GM13976 (cell line): ENCODE measurements at places on chromosomes 13 and 19.
A peak's percentile ranks its signal among the peaks of the same experiment; 100 is the strongest.

- no peak for DNase-seq
Measured at GRCh38 chr13:22793598-22794134, 387.1 kb upstream of the SGCG start.

DNA sequence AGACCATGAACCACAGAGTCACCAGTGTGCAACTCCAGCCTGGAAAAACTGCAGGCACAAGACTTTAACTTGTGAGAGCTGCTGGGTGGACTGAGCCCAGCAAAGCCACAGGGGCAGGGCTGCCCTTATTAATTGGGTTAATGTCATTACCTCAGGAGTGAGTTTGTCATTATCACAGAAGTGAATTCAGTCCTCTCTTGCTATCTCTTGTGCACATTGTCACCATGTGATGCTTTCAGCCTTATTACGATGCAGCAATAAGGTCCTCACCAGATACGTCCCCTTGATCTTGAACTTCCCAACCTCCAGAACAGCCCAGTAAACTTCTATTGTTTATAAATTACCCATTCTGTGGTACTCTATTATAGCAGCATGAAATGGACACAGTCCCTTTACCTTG, 158.1 kb downstream of the LHFPL6 start:
- no peak for DNase-seq

- no peak for DNase-seq
Measured at GRCh38 chr13:98496966-98497365, 79.9 kb downstream of the STK24 start.

DNA sequence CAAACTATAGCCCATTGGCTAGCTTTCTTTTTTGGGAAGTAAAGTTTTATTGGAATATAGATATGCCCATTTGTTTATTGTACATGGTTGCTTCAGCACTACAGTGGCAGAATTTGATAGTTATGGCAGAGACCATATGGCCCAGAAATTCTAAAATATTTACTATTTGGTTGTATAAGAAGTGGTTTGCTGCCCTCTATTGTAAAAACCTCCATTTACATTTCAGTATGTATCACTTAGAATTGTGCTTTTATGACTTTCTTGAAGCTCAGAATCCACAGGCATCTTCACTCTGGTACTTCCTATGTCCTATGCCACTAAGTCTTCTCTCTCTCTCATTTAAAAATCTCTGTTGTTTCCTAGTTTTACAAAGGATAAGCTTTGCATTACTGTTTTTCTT, 37.7 kb downstream of the DLEU7 start:
- DNase-seq = no peak

GRCh38 chr19:19169236-19170052, 619 bp downstream of the MEF2B start:
- DNase-seq = no peak

GRCh38 chr13:76769271-76769791, 116.9 kb downstream of the KCTD12 start:
- no peak for DNase-seq

DNA sequence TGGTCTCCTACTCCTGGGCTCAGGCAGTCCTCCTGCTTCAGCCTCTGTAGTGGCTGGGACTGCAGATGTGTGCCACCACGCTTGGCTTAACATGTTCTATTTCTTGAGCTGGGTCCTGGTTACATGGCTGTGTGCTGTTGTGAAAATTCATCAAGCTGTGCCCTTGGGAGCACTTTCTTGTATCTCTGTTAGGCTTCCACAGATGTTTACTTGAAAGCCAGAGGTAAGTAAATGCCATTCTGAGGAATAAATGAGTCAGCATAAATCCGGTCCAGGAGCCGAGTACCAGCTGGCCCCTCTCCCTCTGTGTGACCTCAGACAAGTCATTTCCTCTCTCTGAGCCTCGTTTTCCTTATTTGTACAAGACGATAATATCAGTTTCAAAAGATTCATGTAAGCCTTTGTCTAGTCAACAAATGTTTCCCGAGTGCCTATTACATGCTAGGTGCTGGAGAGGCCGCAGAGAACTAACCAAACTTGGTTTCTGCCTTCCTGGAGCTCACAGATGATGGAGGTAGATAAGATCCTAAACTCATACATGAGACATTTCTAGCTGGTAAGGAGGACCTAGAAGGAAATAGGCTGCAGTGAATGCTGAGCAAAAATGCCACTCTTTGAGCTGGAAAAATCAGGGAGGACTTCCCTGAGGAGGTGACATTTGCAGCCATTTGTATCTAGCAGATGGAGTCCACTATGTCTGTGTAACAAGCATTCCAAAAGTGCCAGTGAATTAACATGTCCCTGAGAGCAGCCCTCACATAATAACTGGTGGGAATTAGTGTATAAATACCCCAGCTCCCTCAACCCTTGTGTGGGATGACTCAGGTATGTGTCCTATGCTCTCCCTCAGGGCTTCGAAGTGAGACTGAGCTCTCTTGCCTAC, 2.7 kb upstream of the RASAL3 start:
- peak; percentile 59 for DNase-seq

- DNase-seq = no peak
Measured at GRCh38 chr13:22009500-22009899, 338.6 kb downstream of the FGF9 start.

GRCh38 chr19:34490141-34490766, 8.7 kb downstream of the WTIP start:
- DNase-seq = no peak

DNA sequence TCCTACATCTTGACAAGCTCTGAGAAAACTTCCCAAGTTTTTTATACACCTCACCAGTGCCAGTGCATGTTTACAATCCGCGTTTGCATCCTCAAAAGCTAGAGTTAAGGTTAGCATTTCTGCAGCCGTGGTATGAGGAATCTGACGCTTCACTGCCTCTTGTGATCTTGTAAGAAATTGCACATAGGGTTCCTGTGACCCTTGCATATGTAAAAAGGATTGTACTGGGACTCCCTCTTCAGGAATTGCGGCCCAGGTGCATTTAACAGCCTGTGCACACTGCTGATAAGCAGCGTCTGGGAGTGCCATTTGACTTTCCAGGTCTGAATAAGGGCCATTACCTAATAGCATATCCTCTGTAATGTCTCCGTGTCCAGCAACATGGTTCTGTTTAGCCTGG, 15.3 kb downstream of the FPR3 start:
- no peak for DNase-seq

GRCh38 chr13:23644126-23644419, 73.9 kb downstream of the TNFRSF19 start:
- no peak for DNase-seq

- DNase-seq = no peak
Measured at GRCh38 chr13:109743706-109744453, 42.5 kb downstream of the IRS2 start.

DNA sequence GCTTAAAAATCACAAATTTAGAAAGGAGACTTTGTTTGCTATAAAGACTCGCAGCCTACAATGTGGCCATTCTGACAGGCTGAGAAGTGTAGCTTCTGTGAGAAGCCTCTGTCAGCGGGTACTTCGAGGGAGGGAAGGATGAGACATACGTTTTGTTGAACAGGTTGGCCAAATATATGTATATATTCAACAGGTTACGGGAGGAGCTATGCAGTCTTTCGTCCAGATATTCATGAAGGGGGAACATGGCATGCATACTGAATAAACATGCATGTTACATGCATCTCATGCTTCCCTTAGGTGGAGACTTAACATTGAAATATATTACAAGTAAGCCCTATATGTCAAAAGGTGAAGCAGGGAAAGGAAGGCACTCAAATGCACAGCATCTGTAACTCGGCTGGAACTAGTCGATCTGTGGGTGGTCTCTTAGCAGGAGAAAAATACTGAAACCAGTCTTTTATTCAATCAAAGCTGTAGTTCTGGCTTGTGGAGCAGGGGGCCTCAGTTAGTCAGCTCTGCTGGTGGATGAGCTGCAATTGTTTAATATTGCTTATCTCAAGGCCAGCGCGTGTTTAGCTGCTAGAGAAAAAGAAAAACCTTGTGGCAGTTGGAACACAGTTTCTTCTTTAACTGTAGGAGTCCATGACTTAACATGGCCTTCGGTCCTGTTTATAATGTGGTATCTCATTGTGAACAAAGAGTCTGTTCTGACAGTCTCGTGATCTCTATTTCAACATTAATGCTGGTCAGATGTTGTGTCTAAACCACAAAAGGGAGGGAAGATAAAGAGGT, 94.3 kb downstream of the FAM216B start:
- DNase-seq = no peak

DNA sequence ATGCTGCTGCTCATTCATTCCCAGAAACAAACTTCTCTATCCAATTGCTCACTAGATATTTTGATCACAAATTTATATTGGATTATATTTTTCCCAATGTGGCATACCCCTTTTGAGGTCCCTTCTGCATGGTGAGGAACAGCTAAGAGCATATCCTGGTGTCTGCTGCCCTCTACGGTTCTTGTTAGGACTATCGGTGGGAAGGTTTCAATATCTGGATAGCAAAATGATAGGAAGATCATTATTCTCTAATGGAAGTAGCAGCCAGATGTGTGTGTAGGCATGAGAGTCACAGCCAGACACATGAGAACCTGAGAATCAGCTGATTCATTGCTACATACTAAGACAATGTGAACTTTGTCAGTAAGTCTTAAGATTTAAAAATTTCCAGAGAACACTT, 1422.4 kb upstream of the MIR17HG start:
- DNase-seq = no peak

GRCh38 chr13:103788061-103788652, 721.9 kb upstream of the SLC10A2 start:
- DNase-seq = no peak
